ENCODE measurements at places on chromosomes 5 and 9.

- DNase-seq, result no peak
Measured at GRCh38 chr5:169567079-169567478, 16.5 kb upstream of the SPDL1 start.

GRCh38 chr9:7358876-7359275 lies 440.7 kb downstream of the DMAC1 start:
- no peak for DNase-seq

GRCh38 chr5:95087816-95088317 lies 197.0 kb downstream of the MCTP1 start:
- DNase-seq, result no peak

- no peak for DNase-seq
Measured at GRCh38 chr5:54754420-54754819, 231.0 kb downstream of the ESM1 start.

DNA sequence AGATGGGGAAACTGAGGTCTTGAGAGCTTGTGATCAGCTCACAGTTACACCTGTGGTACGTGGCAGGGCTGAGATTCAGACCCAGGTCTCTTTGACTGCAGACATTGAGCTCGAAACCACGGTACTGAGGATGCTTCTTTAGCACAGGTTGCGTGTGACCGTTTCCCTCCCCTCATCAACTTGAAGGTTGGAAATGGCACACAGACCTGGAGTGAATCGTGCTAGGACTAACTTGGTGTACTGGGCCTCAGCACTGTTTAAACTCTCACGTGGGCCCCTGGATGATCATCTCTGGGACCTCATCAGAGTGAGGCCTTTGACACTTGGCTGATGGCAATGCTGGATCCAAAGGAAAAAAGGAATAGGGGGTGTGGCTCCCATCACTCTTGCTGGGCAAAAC lies 106.0 kb downstream of the MVB12B start:
- no peak for DNase-seq

- DNase-seq, result no peak
Measured at GRCh38 chr5:180208435-180209081, 453 bp downstream of the RASGEF1C start.

GRCh38 chr5:99138911-99139310 lies 210.1 kb upstream of the CHD1 start:
- no peak for DNase-seq

GRCh38 chr9:119117409-119117808 lies 251.8 kb downstream of the BRINP1 start:
- no peak for DNase-seq

GRCh38 chr5:128007939-128008338 lies 75.6 kb upstream of the SLC12A2 start:
- DNase-seq, result no peak

DNA sequence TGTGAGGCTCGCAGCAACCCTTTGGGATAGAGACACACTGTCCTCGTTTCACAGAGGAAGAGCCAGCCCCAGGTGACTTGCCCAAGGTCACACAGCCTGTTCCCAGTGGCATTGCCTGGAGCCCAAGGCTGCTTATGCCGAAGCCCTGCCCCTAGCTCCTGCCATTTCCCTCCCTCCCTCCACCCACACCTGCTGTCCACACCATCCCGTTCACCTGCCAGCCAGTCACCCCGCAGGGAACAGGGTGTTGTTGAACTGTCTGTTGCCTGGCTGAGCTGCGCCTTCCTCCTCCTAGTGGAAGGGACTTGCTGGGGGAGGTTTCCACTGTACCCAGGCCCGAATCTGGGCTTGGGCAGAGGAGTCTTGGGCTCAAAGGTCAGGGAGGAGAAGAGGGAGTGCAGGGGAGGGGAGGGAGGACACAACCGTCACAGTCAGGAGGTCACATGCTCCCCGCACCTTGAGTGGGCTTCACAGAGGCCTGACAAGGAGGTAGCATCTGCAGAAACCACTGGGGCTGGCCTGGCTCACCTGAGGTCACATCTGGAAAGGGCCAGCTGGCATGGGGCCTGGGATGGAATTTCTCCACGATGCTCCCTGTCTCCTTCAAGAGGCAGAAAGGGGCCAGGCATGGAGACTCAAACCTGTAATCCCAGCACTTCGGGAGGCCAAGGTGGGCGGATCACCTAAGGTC lies 6.3 kb downstream of the TTC16 start:
- no peak for DNase-seq

- DNase-seq, result no peak
Measured at GRCh38 chr5:141898448-141899049, 20.3 kb upstream of the PCDH1 start.

- DNase-seq, result no peak
Measured at GRCh38 chr5:177288191-177288590, 15.3 kb downstream of the RAB24 start.

DNA sequence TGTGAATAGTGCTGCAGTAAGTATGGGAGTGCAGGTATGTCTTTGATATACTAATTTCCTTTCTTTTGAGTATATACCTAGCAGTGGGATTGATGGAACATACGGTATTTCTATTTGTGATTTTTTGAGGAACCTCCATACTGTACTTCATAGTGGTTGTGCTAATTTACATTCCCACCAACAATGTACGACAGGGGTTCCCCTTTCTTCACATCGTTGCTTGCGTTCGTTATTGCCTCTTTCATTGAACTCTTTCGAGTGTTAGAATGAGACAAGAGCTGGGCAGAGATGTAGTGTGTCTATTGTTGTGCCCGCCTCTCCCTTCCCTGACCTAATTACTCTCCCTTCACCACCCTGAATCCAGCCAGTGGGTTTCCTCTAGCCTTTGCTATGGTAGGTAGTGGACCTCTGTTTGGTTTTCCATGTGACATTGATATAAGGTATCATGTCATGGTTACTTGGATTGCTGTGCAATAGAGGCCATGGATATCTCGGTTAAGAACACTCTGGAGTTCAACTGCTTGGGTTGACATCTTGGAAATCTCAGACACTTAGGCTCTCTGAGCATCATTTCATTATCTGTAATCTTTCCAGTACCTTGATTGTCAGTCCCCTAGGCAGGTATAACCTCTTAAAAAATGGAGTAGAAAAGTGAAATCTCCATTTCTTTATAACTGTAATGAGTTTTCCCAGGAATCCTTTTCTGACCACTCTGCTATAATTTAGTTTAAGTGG lies 19.5 kb downstream of the AOPEP start:
- no peak for DNase-seq

GRCh38 chr9:82934949-82935348 lies 128.0 kb downstream of the RASEF start:
- no peak for DNase-seq

DNA sequence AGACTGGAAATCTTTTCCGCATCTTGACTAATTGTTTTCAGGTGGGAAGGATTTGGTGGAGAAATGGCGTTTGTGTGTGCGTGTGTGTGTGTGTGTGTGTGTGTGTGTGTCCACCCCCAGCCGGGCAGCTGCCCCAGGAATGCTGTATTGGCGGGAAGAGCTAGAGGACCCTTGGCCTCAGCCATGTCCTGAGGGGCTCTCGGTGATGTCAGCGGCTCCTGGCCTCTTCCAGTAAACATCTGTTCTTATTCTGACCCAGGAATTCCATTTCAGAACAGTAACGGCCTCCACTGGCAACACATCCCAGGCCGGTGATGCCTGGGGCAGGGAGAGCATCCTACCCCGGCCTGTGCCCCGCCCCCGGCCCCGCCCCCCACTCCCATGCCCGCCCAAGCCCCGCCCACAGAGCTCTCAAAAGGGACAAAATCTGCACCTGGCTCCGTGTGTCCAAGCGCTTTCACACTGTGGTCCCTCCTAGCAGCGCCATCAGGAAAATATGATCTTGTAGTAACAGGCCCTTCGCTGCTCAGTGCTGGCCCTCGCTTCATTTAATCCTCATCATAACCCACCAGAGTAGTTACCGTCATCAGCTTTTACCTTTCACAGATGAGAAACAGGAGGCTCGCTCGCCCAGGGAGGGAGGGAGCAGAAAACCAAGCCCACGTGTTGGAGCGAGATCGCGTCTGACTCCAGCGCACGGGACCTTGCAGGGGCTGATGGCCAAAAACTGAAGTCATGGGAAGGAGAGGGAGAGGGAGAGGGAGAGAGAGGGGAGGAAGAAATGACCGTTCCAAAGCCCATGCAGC lies 18.9 kb downstream of the ADAMTS2 start:
- DNase-seq, result no peak

DNA sequence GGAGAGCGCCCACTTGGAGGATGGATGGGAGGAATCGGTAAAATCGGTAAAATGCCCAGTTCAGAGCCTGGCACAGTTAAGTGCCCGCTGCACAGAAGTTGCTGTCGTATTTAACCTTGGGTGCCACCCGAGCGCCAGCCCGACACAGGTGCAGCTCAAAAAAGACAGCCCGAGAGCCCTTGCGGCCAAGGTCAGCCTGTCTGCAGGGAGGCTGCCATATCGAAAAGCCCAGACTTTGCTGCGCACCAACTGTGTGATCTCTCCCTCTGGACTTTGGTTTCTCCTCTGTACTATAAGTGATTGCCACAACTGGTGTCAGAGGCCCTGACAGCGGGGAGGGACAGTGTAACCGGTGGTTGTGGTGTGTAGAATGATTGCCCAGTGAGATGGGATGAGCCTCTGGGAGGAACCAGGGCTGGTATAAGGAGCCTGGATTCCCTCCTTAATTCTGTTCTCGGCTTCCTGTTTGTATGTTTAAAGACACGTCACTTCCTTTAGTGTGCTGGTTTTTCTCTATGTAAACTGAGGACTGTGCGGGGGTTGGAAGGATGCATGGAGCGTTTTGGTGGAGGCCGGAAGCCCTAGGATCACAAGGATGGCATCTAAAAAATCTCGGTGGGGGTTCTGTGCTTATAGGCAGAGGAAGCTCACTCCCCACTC lies 792 bp downstream of the NTMT1 start:
- no peak for DNase-seq

GRCh38 chr5:154627698-154628678 lies 127.2 kb upstream of the LARP1 start:
- DNase-seq, result no peak

DNA sequence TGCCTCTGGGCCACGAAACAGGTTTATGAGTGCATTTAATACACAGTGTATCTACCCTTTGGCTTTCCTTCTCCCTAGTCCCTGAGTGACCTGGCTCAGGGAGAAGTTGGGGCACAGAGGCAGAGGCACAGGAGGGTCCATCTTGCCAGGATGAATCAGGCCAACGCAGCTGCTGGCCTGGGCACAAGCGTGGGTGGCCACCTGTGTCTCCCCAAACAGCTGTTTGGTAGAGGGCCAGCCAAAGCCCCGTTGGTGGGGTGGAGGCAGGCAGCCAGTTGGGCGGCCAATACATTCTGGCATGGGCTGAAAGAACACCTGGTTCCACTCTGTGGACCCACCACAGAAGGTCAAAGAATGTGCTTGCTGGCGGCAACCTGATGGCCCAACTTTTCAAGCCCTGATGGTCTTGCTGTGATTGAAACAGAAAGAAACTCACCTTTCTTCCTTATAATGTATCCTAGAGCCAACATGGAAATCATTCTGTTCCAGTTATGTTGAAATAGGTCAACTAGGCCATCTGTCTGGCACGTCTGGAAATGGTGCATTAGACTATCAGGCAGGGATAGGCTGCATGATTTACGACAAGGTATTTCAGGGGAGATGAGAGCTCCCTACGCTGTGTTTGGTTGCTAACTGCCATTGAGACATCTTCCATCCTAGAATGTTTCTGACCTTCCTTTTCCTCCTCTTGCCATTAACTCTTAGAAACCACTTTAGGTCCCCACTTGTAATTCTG lies 337.4 kb downstream of the ADAMTS6 start:
- DNase-seq, result no peak

DNA sequence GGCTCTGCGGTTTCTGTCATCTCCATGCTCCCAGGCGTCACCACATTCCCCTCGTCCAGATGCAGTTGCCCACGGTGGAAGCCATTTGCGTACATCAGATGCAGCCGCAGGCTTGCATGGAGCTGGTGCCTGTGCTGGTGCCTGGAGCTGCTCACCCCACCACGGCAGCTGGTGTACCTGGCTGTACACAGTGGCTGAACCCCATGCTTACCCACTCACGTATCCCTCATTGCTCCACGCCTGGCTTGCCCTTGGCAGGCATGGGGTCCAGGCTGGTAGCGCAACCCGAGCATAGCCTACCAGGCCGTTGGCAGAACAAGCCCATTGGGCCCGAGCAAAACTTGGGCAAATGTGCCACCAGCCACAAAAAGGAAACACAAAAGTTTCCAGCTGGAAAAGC lies 159.5 kb downstream of the GHR start:
- DNase-seq, result no peak

GRCh38 chr5:101346447-101346846 lies 443.4 kb upstream of the ST8SIA4 start:
- DNase-seq, result no peak

DNA sequence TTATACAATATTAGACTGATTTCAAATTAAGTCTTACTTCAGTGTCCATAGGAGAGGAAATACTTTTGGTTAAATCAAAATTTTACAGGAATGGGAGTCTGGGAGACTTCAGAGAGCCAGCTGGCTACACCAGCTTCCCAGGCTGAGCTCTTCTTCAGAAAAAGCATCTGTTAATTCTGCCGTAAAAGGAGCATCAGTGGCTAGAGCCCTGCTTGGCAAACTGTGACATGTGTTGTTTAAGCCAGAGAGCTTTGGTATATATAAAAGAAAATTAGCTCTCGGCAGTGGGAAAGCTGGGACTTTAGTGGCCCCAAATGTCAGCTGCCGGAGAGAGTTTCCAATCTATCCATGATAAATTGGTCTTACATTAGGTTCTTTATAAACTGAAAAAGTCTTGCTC lies 378.8 kb upstream of the TUSC1 start:
- no peak for DNase-seq

- no peak for DNase-seq
Measured at GRCh38 chr5:133708331-133708850, 96.0 kb upstream of the FSTL4 start.

DNA sequence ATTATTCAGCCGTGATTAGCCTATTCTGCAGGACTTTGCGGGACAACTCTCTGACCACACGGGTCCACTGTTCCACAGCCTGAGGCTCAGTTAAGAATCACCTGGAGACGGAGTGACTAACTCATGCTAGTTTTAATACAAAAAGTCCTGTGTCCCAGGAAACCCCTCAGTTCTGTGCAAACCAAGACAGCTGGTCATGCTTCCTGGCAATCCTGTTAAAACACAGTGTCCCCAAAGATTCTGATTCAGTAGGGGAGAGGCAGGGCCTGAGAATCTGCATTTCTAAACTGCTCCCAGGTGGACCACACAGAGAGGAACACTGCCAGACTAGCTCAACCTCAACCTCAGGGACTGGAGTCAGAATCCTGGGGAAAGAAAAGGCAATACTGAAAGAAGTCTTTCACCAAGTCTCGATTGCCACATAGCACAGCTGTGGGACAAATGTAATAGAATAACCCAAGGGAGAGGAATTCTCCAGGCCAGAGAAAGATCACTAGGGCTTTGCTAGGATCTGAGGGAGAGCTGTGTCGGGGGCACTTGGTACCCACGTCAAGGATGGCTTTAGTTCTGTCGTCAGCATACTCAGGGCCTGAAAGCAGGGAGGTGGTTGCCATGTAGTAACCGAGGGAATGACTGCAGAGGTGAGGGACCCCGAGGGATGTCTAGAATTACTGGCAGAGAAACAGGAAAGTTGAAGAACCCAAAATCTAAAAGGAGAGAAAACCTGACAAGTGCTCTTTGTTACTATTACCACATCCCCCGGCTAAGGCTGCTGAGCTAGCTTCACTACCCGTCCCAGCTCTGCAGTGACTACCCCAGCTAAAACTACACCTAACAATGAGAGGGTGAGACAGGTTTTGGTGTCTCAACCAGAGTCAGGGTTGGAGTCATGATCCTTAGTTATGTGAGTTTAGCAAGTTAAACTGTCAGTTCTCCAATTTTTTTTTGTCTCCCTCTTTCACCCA lies 8.6 kb downstream of the SUSD1 start:
- DNase-seq, result no peak

- no peak for DNase-seq
Measured at GRCh38 chr9:133493845-133494540, 15.1 kb upstream of the SLC2A6 start.

GRCh38 chr9:124441291-124441690 lies 9.0 kb upstream of the ADGRD2 start:
- DNase-seq, result no peak

- no peak for DNase-seq
Measured at GRCh38 chr5:124408738-124409453, 337.5 kb downstream of the ZNF608 start.

Measured in stimulated activated CD4-positive, alpha-beta T cell treated with anti-CD3 and anti-CD28 coated beads, Interleukin-15, amount 100 ng/mL, for 1 hour (primary cell).